ENCODE measurements at places on chromosomes 4 and X. TPM values are rescaled to one million over a fixed set of nuclear protein-coding genes. Genes with fewer than 3 reads are reported as not detected.

Gene FAM13A
- total RNA-seq: 4.0 TPM

GRCh38 chrX:119482041-119482440 is 13.8 kb downstream of the SLC25A5 start:
- DNase-seq: no peak

DNA sequence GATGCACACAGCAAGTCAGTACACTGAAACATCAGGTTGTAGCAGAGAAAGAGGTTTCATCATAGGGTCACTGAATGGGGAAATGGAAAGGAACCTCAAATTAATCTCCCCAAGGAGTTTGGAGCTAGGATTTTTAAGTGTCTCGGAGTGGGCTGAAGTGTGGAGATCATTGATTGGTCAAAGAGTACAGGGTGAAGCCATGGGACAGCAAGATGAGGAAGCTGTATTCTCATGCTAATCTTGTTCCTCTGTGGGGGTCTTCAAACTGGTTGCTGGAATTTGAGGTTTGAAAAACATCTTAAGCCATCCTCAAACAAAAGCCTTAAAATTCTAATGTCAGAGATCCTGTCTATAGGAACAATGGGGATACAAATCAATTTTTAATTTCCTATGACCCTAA is 78.8 kb upstream of the TEX13A start:
- DNase-seq: no peak

- no peak for DNase-seq
Observed at GRCh38 chr4:10590896-10591295, 93.7 kb downstream of the CLNK start.

DNA sequence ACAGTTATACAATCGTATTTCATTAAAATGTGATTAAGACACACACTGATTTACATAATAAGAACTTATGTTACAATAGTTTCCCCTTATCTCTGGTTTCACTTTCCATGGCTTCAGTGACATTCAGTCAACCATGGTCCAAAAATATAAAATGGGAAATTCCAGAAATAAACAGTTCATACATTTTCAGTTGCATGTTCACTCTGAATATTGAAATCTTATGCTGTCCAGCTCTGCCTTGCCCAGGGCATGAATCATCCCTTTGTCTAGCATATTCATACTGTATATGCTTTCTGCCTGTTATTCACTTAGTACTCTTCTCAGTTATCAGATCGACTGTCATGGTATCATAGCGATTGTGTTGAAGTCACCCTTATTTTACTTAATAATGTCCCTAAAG is 173.8 kb upstream of the DCAF12L2 start:
- DNase-seq: no peak

Gene CHRNA9
- total RNA-seq: not detected

GRCh38 chrX:13933352-13933751 is 96.3 kb downstream of the GEMIN8 start:
- no peak for DNase-seq

DNA sequence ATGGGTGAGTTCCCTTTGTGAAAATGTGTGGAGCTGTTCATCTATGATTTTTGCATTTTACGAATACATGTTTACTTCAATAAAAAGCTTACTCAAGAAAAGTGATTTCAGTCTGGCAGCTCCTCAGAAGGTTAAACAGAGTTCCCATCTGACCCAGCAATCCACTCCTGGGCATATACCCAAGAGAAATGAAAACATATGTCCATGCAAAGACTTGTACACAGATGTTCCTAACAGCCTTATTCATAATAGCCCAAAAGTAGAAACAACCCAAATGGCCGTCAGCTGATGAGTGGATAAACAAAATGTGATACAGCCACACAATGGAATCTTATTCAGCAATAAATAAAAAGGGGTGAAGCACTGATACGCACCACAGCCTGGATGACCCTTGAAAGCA is 20.8 kb downstream of the CLCN4 start:
- DNase-seq: no peak

DNA sequence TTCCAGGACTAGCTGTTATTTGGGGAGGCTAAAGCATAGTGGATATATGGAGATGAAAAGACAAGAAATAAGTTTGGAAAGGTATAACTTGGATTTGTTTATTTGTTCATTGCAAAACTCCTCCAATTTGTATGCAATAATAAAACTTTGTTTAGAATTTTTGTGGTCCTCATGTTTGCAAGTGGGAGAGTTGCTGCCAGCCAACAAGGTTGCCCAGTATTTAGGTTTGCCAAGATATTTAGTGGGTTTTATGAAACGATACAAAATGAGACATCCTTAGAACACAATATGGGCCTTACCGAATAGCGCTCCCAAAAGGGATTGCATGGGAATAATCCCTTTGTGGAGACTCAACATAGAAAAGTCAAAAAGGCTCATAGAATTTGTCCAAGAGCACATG is 162.1 kb downstream of the INPP4B start:
- DNase-seq: no peak

DNA sequence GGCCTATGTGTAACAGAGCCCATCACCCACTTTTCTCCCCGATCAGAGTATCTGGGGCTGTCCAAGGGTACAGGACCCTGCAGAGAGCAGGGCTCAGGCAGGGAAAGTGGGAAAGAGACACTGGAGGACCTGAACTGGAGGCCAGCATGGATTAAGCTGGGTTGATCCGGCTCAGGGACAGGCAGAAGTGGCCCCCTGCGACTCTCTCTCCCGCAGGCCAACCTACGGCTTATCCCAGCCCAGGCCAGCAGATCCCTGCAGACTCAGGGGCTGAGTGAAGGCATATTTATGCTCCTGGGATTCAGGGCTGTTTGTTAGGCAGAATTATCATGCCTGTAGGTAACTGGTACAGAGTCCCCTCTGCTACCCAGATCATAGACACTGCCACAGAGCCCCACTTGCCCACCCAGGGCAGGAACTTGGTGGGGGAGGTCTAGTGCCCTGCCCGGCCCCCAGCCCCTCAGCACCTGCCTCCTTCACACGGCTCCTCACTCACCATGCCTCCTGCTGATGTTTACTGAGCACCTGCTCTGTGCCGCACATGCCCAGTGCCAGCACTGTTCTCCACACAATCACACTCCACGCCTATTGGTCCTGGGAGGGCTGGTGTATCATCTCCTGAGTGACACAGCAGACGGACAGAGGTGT is 87.3 kb downstream of the ADRA2C start:
- no peak for DNase-seq

DNA sequence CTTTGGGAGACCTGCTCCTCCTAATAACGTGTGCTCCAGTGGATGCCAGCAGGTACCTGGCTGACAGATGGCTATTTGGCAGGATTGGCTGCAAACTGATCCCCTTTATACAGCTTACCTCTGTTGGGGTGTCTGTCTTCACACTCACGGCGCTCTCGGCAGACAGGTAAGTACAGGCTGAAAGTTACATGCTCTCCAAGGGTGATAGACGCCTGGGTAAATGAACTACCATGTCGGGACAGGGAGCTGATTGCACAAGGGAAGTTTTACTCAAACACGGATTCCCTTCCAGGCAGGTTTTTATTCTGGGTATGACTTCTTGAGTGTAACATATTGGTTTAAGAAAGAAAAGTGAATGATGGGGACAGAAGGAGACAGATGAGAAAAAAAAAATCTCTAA is 836 bp downstream of the GRPR start:
- no peak for DNase-seq

GRCh38 chr4:1569461-1570151 is 114.5 kb downstream of the FAM53A start:
- no peak for DNase-seq

DNA sequence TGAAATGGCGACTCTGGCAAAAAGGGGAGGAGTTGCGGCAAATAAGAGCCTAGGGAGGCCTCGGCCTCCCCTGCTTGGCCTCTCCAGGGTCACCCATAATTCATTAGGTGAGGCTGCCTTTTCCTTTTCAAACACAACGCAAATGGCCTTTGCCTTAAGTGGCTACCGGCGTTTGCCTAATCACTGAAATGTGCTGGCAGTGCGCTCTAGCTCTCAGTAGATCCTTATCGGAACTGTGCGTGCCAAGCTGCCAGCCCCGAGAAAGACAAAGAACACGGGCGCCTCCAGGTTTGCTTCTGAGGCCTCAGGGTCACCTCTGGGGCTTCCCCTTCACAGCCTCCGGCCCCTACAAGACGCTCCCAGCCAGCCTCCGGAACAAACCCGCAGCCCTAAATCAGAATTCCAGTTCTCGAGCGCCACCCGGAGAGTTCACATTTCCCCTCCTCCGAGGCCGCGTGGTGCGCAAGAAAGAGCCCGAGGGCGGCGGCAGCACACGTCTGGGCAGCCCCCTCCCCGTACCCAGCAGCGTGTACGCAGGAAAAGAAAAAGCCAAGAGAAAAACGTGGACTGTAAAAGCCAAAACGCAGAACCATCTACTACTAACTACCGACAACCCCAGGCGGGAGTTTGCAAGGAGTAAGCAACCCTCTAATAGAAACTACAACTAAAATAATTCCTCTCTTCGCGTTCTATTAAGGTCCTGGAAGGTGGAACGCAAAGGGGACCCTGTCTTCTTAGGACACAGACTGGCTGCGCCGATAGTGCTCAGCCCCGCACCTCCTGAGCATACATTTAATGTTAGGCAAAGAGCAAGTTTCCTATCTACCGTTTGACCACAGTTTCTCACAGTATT is 76.5 kb upstream of the BCOR start:
- DNase-seq: no peak

Gene OTC
- not detected for total RNA-seq

Gene ABRAXAS1
- total RNA-seq: 23.6 TPM

DNA sequence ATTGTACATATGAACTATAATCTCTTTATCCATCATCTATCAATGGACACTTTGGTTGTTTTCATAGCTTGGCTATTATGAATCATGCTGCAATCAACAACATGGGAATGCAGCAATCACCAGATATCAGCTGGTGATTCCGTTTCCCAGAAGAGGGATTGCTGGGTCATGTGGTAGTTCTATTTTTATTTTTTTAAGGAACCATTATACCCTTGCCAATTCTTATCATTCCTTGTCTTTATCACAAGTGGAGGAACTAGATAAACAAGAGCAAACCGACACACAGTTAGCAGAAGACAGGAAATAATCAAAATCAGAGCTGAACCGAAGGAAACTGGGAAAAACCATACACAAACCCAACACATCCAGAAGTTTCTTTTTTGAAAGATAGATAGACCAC is 14.5 kb upstream of the LNX1 start:
- DNase-seq: peak; percentile 52

DNA sequence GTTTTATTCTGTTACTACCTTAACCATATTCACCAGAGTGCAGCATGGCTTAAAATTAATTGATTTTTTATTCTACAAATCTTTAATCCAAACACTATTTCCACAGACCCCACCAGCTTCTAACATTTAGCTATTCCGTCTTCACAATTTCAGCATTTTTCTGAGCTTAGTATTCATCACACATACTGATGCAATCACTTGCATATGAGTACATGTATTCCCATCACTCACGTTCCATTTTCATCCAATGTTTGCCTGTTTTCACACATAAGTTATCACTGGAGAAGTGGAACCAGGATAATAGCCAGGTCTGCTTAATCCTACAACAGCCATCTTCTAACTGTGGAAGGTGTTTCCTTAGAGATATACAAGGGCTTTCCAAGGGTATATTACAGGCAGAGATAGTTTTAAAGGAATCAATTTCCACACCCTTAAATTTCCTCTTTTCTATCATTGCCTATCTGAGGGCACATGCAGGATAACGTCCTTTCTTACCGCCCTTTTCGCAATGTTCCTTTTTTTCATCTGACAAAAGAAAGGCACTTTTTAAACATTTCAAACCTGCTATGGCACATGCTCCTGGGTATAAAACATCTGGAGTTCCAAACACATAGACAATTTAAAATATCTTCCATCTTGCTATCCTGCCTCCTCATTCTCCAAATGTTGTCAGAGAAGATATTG is 115.8 kb downstream of the CORIN start:
- no peak for DNase-seq

Gene GYPE
- 0.49 TPM for total RNA-seq

DNA sequence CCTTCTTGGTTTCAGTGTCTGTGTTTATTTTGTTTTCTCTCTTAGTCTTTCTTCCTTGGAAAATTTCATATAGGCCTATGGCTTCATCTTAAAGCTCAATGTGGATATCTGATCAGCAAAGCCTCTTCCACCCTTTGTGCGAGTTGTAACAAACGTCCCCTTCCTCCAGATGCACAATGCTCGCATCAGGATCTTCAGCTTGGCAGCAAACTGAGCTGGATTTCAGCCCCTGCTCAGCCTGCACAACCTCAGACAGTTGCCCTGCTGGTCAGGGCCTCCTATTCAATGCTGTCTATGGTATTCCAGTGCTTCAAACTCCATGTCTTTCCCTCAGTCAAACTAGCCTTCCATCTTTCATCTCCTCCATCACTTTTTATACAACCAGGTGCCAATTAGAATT is 309.4 kb downstream of the ARHGAP24 start:
- DNase-seq: no peak

- no peak for DNase-seq
Observed at GRCh38 chr4:70177090-70177489, 18.4 kb upstream of the ODAM start.

DNA sequence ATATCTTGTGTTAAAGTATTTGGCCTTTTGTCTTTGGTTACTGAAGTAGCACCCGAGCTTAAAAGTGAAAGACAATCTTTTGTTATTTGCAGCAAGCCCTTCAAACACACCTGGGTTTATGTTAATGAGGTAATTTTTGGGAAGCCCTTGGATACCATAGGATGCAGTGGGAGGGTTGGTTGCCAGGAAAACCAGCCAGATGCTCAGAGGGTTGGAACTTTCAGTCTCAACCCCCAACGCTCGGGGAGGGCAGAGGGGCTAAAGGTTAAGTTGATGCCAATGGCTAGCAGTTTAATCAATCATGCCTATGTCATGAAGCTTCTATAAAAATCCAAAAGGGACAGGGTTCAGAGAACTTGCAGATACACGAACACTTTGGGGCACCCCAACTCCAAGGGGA is 17.2 kb upstream of the GPR173 start:
- DNase-seq: no peak

GRCh38 chr4:83618991-83619645 is 83.2 kb downstream of the GPAT3 start:
- peak; percentile 3 for DNase-seq

DNA sequence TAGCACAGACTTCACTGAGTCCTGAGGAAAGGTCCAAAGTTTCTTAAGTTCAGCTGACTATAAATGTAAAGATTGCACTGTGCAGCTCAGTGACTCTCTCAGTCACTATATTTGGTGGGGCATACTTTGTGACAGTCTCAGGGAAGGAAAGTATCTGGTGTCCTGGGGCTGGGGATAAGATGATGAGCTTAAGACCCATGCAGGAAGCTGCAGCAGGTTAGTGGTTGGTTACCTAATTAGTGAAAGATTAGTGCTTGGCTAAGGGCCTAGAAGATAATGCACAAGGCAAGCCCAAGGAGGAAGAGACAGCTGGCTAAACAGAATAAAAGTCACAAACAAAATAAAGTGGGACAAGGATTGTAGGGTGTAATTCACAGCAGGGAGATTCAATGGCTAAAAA is 25.4 kb upstream of the SLITRK4 start:
- DNase-seq: no peak

GRCh38 chrX:146385529-146385928 is 424.0 kb upstream of the CXorf51B start:
- DNase-seq: no peak

- DNase-seq: no peak
Observed at GRCh38 chrX:123801901-123802300, 58.0 kb upstream of the XIAP start.
